ENCODE measurements at places on chromosomes 12 and 14. TPM values are rescaled to one million over a fixed set of nuclear protein-coding genes. Genes with fewer than 3 reads are reported as not detected.

- DNase-seq, result no peak
- H3K4me1 ChIP-seq, result no peaks in the 10 kb centered on the region
- H3K36me3 ChIP-seq, result no peaks in the 10 kb centered on the region
- H3K4me3 ChIP-seq, result no peak overlapping the region
- H3K27ac ChIP-seq, result no peak overlapping the region
- H3K27me3 ChIP-seq, result no peaks in the 10 kb centered on the region
These were observed 10.1 kb downstream of the AKAP6 start for GRCh38 chr14:32339188-32339587.

DNA sequence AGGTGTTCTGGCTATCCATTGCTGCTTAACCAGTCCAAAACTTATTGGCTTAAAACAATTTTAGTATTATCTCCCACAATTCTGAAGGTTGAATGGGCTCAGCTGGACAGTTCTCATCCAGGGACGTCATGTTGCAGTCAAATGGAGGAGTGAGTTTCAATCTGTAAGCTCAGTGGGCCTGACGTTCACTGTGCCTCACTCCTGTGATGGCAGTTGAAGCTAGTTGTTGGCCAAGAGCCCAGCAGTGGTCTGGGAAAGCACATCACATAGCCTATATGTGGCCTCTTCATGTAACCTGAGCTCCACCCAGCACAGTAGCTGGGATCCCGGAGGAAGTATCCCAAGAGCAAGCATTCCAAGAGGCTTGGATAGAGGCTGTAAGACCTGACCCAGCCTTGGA is 40.6 kb upstream of the CDKN3 start:
- H3K4me1 ChIP-seq, result no peaks in the 10 kb centered on the region
- H3K36me3 ChIP-seq, result no peaks in the 10 kb centered on the region
- no peak for DNase-seq
- H3K27me3 ChIP-seq, result peaks cover 7% of the 10 kb centered on the region

DNA sequence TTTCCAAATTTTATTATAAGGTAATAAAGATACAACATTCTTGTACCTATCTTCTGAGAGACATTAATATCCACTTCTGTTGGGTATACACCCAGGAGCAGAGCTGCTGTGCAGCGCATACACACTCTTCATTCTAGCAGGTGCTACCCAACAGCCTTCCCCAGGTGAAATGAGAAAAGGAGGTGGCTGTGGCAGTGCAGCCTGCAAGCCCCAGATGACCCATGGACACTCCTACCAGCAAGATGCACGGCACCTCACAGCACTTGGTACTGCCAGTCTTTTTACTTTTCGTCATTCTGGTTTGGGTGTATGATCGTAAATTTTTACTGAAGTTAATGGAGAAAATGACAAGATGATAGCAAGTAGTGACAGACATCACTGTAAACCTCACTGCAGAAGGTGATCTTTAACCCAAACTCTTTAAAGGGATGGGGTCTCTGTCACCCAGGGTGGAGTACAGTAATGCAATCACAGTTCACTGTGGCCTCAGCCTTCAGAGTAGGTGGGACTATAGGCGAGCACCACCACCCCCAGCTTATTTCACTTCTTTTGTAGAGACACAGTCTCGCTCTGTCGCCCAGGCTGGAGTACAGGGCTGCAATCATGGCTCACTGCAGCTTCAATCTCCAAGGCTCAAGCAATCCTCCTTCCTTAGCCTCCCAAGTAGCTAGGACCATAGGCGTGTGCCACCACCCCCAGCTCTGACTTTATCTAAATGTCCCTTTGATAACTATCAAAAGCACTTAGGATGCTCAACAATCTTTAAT is 26.5 kb downstream of the VPS37B start:
- no peaks in the 10 kb centered on the region for H3K27me3 ChIP-seq
- no peak for DNase-seq
- H3K36me3 ChIP-seq, result peaks cover 28% of the 10 kb centered on the region
- H3K4me1 ChIP-seq, result peaks cover 44% of the 10 kb centered on the region
- H3K4me3 ChIP-seq, result no peak overlapping the region

DNA sequence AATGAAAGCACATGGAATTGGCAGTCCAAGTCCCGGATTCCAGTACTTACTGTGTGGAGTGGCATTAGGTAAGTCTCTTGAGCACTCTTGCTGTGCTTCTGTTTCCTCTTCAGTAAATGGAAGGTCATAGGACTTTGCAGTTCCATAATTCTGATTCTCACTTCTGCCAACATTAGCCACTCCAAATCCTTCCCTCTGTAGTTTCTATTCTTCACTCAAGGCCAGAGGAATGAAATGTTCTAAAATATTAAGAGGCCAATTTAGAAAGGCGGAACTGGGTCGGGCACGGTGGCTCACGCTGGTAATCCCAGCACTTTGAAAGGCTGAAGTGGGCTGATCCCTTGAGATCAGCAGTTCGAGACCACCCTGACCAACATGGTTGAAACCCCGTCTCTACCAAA is 19.8 kb upstream of the SLC5A8 start:
- DNase-seq, result no peak
- no peaks in the 10 kb centered on the region for H3K27me3 ChIP-seq
- no peaks in the 10 kb centered on the region for H3K4me1 ChIP-seq

- H3K27ac ChIP-seq, result no peak overlapping the region
- H3K4me3 ChIP-seq, result no peak overlapping the region
- H3K27me3 ChIP-seq, result peaks cover 38% of the 10 kb centered on the region
- no peaks in the 10 kb centered on the region for H3K36me3 ChIP-seq
These were observed 198.6 kb upstream of the CAND1 start for GRCh38 chr12:67070604-67071003.

DNA sequence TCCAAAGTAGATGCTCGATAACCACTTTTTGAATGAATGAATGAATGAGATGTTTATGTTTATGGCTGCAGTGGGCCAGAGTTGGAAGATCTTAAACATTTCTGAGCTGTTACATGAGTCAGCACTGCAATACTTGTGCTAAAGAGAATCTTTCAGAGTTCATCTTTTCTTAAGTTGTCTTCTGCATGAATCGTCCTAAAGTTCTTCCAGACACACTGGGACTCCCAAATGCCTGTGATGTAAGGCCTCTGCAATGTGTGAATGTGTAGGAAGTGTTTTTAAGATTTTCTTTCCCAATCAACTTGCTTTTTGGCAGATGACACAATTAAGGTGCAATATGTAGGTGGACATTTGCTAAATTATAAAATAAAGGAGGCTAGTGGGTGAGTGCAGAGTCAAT is 50.3 kb upstream of the TRIM9 start:
- no peaks in the 10 kb centered on the region for H3K4me1 ChIP-seq
- H3K27me3 ChIP-seq, result peaks cover 3% of the 10 kb centered on the region
- no peaks in the 10 kb centered on the region for H3K36me3 ChIP-seq
- no peak overlapping the region for H3K4me3 ChIP-seq
- no peak overlapping the region for H3K27ac ChIP-seq
- no peak for DNase-seq

DNA sequence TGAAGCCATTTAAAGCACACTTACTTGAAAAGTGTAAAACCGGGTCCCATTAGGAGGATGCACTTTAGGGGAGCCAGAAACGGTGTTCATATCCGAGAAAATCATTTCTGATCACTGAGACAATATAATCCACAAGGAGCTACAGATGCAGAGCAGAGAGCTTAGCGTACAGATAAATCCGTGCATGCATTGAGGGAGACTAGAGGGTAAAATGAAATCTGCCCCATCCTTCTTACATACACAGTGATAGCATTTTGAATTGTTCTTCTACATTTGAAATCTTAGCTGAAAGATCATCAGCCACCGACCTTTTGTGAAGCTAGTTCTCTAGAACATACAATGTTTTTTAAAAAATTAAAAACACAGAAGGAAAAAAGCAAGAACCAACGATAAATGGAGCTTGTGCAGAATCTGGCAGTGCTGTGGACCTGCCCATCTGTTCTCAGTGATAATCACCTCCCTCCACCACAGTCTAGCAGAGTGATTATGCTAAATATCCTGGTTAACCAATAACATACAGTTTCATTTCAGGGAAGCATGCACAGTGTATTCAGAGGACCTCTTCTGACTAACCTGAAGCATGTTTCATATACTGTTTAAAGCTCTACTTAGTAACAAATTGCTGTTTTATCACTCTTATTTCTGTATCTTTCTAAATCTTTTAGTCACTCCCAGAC is 161.1 kb downstream of the PPFIA2 start:
- H3K4me1 ChIP-seq, result no peaks in the 10 kb centered on the region
- peaks cover 3% of the 10 kb centered on the region for H3K27me3 ChIP-seq
- no peak for DNase-seq
- H3K36me3 ChIP-seq, result no peaks in the 10 kb centered on the region

- peak overlapping the region; percentile 11 for H3K4me3 ChIP-seq
- H3K4me1 ChIP-seq, result peaks cover 24% of the 10 kb centered on the region
- peak overlapping the region; percentile 0 for H3K27ac ChIP-seq
These were observed 6.6 kb downstream of the PPP4R4 start for GRCh38 chr14:94180655-94181271.

DNA sequence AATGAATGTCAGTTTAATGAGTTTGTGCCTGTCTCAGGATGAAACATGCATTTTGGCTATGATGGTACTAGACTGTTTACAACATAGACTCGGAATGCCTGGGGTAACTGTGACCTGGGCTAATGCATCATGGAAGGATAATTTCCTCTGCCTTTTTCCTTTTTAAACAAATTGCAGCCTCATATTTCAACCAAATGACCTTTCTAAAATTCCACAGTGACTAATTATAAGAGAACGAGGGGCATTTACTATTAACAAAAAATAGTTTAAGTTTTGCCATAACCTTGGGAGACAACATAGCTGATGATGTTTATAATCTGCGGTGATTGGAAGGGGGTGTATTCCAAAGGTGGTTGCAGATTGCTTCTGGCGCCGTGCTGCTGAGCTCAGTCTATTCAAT is 1140.5 kb downstream of the GALC start:
- no peak overlapping the region for H3K4me3 ChIP-seq
- no peak for DNase-seq
- H3K36me3 ChIP-seq, result no peaks in the 10 kb centered on the region
- no peak overlapping the region for H3K27ac ChIP-seq
- H3K4me1 ChIP-seq, result no peaks in the 10 kb centered on the region

DNA sequence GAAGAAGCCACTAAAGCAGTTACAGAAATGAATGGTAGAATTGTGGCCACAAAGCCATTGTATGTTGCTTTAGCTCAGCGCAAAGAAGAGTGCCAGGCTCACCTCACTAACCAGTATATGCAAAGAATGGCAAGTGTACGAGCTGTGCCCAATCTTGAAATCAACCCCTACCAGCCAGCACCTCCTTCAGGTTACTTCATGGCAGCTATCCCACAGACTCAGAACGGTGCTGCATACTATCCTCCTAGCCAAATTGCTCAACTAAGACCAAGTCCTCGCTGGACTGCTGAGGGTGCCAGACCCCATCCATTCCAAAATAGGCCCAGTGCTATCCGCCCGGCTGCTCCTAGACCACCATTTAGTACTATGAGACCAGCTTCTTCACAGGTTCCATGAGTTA is 21.5 kb upstream of the SRGAP1 start:
- peaks cover 56% of the 10 kb centered on the region for H3K27me3 ChIP-seq
- no peak overlapping the region for H3K27ac ChIP-seq
- H3K36me3 ChIP-seq, result peaks cover 8% of the 10 kb centered on the region

DNA sequence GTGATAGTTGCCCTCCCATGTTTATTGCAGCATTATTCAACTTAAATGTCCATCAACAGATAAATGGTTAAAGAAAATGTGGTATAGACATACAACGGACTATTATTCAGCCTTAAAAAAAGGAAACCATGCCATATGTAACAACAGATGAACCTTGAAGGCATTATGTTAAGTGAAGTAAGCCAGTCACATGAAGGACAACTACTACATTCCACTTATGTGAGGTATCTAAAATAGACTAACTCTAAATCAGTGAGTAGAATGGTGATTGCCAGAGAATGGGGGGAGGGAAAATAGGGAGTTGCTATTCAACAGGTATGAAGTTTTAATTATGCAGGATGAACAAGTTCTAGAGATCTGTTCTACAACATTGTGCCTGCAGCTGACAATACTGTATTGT is 10.1 kb downstream of the PCNX4 start:
- no peak overlapping the region for H3K27ac ChIP-seq
- DNase-seq, result no peak
- H3K4me3 ChIP-seq, result no peak overlapping the region
- peaks cover 51% of the 10 kb centered on the region for H3K36me3 ChIP-seq
- H3K27me3 ChIP-seq, result no peaks in the 10 kb centered on the region

DNA sequence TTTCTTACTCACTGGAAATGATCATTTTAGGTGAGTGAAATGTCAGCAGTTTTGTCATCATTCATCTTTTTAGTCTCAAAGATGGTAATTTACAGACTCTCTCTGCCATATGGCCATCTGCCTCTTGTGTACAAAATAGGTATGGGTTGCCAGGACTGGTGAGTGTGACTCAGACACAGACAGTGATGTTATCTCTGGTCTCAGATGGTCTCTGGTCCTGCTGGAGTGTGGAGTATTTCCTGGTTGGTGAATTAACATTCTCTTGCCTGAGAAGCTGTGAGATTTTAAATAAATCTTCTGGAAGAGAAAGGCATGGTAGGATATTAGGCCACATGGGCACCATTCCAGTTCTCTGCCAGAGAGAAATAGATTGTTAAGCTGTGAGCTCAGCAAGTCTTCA is 207.0 kb downstream of the ATP23 start:
- no peaks in the 10 kb centered on the region for H3K4me1 ChIP-seq
- peaks cover 18% of the 10 kb centered on the region for H3K27me3 ChIP-seq
- H3K27ac ChIP-seq, result no peak overlapping the region
- H3K4me3 ChIP-seq, result no peak overlapping the region

DNA sequence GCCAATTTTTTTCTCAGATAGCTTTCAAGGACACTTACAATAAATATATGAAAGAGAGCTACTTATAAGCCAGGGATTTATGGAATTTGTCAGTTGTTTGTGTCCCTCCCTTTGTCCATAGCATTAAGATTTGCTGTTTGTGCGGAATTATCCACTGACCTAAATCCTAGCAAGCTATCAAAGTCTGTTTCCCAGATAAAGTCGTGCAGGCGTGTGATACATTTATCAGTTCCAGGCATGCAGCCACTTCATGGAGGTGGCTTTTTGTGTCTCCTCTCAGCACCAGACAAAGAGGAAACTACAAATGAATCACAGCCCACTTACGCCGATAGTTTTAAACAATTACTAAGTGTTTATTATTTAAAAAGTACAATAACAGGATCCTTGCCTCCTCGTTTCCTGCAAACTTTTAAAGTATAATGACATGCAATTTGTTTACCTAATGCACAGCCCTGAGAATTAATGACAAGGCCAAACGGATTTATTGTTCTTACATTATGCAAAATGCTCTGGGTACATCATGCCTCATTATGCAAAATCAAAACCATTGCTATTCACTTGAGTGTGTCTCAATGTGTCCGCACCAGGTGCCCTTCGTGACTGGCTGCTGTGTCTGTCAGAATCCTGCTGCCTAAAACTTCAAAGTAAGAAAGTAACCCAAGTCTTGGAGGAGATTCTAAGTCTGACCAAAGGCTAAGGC is 423.2 kb downstream of the GLT1D1 start:
- H3K4me3 ChIP-seq, result no peak overlapping the region
- H3K36me3 ChIP-seq, result no peaks in the 10 kb centered on the region
- DNase-seq, result no peak

The CFAP54 gene
- 0.52 TPM for total RNA-seq

The CCDC175 gene
- total RNA-seq, result not detected

The LYZ gene
- not detected for total RNA-seq

The POMT2 gene
- total RNA-seq, result 18.1 TPM

The DDIT3 gene
- 33.4 TPM for total RNA-seq

The FITM1 gene
- total RNA-seq, result 0.29 TPM
